ENCODE measurements at places on chromosomes 1 and 21.

DNA sequence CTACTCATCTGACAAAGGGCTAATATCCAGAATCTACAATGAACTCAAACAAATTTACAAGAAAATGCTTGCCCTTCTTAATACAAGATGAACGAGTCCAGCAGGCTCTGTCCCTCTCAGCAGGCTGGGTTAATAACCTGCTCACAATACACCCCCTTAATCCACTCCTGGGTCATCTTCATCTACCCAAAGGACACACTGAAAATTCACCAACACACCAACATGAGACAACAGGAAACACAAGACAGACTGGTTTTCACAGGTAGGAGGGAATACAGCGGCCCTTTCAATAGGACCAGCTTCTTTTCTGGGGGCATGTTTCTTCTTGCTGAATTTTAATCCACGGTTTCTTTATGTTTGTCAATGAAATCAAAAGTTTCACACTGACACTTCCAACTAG lies 44.6 kb downstream of the SUSD4 start:
- no peak for DNase-seq

- DNase-seq = peak; percentile 10
Observed at GRCh38 chr21:39377444-39378050, 28.7 kb upstream of the HMGN1 start.

DNA sequence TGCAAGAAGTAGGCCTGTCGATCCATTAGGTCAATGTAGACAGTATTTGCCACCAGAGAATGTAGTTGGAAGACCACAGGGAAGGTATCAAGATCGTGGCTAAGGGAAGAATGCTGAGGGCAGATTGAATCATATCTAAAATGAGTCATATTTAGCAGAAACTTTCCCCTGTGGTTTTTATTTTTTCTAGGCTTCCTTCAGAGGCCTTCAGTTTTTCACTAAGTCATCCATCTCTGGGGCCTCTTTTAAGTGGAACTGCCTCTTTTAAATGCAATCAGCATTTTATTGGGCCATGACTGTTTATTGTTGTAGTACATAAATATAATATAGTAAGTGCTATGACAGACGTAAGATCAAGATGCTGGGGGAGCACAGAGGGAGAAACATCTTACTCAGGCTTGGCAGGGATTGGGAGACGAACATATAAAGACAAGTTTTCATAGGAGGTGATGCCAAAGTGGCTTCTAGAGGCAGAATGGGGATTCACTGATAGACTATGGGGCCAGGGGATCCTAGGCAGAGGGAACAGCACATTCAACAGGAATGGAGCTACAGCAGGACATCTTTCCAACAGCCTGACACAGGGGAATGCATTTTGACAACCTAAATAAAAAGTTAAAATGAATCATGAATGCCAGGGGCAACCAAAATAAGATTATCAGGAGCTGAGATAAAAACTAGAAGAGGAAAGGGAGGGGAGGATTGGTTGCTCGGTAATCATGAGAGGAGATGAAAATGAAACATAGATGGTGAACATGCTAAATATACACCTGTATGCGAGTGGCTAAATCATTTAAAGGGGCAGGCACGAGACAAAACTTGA lies 20.1 kb downstream of the UBE2U start:
- no peak for DNase-seq

DNA sequence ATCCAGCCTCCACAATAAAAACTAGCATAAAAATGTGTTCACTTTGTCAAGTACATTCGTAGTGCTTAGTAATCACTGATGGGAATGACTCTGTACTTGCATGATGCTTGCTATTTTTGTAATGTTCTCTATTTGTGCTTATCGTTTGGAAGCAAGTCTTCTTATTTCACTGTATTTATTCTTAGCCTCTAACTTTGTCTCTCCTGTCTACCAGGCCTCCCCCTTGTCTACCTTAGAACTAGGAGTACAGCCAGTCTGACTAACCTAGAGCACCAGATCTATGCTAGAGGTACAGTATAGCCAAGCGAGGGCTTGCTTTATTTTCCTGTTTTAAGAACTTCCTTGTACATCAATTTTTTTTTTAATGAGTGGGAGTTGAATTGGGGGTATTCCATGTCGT lies 108.2 kb downstream of the VPS13D start:
- no peak for DNase-seq

- no peak for DNase-seq
Observed at GRCh38 chr1:207017615-207018559, 14.7 kb downstream of the C1orf116 start.

DNA sequence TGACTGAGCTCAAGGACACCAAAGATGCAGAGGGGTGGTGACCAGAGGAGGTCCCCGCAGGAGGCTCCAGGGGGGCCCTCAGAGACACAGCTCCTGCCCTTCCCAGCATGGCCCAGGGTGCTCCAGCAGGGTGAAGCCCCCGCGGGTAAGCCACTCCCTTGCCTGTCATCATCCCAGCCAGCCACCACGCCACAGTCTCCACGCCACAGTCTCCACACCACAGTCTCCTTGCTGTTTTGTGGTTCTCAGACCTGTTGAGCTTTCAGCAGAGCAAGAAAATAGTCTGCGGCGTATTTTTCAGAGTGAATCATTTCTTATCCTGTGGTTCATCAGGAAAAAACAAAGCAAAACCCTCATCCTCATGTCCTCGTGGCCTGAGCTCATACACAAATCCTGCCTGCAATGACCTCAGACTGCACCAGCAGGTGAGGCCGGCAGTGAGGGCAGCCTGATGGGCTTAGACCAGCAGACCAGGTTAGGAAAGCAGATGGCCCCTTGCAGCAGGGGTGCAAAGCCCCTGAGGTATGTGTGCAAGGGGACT lies 25.7 kb upstream of the ABCG1 start:
- DNase-seq = no peak

- DNase-seq = peak; percentile 79
Observed at GRCh38 chr1:44786138-44786840, 1.7 kb downstream of the BEST4 start.

DNA sequence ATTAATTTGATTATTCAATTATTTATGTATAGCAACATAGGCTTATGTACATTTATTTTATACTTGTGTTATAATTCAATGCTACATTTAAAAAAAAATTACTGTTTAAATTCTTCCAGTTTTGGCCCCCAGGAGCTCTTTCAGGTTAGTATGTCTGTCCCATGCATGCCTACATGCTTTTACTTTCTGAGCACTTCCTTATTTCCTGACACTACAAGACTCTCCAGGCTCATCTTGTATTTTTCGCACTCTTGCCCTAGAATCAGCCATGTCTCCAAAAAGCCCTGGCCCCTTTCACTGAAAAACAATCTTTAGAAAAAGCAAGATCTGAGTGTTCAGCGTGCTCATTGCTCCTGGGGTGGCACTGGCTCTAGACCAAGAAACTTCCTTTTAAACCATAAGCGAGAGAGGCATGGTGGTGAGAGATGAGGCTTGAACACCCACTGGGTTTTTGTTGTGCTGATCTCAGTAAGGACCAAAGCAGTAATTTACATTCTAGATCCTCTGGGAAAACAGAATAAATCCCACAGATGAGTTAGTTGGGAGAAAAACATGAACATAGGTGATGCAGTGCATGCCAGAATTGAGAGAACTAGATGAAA lies 95.0 kb downstream of the SLC30A10 start:
- no peak for DNase-seq

- DNase-seq = no peak
Observed at GRCh38 chr1:185477638-185478580, 160.9 kb upstream of the IVNS1ABP start.

- DNase-seq = no peak
Observed at GRCh38 chr1:236052232-236052993, 12.5 kb downstream of the NID1 start.

All from CD4-positive, CD25-positive, alpha-beta regulatory T cell (primary cell).